Naive thymus-derived CD8-positive, alpha-beta T cell (primary cell): ENCODE measurements at places on chromosomes 2 and 18.

- no peak for DNase-seq
Measured at GRCh38 chr18:42183746-42184145, 228.7 kb downstream of the PIK3C3 start.

DNA sequence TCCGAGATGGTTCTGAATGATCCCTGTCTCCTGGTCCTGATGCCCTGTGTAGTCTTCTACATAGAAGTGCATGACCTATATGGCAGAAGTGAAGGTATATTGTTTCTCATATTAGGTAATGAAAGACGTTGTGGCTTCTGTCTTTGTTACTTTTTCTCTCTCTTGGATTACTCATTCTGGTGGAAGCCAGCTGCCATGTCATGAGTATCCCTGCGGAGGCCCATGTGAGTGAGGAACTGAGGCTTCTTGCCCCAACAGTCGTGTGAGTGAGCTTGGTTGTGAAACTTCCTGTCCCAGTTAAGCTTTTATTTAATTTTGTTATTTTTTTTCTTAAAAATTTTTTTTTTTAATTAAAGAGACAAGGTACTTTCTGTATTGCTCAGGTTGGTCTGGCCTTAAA, 134.7 kb downstream of the UBR3 start:
- no peak for DNase-seq

GRCh38 chr18:74825460-74825859, 227.8 kb downstream of the ZNF407 start:
- DNase-seq: no peak

DNA sequence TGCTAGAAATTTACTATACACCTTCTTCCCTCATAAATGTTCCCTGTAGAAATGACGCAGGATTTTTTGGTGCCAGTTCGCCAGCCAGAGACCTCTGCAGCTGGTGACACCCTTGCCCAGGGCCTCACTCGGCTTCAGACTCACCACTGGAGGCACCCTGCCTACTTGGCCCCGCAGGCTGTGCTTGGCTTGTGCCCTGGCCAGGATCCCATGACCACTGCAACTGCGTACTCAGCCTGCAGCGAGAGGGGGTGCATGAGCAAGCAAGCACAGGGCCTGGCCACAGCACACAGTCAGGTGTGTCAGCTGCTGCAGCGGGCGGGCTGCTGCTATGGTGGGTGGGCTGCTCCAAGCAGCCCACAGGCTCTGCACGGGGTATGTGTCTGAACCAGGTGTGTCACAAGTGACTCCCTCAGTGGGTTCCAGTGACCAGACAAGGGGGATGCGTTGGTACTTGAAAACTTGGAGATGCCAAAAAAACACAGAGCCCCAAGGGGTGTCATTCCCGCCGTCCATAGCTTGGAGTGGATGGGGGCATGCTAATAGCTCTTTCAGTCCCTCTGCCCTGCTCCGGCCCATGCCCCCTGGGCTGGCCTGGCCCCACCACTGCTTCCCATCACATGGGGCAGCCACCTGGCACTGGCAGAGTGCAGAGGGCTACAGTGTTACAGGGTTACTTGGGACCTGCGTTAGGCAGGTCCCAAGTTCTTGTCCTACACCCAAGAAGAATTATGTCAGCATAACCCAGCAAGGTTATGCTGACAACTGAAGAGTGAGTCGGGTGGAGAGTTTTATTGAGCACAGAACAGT, 46.6 kb upstream of the TANC1 start:
- DNase-seq: no peak

DNA sequence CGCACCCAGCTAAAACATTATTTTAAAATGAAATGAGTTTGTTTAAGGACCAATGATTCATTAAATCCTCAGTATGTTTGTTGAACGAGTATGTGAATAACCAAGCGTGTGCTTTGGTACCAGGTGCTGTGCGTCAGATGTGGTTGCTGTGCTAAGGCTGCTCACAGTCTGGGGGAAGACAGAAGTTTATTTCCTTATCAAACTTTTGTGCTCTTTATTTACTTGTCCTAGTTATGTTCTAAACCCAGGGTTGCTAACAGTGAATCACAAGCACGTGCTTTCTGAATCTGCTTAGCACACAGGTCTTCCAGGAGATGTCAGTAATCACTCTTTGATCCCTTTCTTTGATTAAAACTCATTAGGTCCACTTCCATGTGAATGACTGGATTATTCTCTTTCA, 37.0 kb downstream of the RAPGEF4 start:
- no peak for DNase-seq

DNA sequence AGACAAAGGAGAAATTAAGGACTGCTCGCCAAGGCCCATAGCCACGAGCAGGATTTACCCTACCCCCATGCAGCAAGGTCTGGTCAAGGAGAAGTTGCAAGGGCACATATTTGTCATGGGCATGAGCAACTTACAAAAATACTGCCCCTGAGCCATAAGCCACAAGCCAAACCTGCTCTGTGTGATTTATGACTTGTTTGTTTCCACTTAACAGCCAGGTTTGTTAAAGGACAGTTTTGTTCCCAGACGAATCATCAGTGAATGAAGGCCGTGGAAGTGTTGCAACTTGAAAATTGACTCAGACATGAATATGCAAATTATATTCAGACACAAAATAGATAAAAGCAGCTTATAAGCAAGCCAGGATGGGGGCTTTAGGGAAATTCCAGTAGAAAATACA, 31.3 kb upstream of the EVA1A start:
- DNase-seq: no peak

DNA sequence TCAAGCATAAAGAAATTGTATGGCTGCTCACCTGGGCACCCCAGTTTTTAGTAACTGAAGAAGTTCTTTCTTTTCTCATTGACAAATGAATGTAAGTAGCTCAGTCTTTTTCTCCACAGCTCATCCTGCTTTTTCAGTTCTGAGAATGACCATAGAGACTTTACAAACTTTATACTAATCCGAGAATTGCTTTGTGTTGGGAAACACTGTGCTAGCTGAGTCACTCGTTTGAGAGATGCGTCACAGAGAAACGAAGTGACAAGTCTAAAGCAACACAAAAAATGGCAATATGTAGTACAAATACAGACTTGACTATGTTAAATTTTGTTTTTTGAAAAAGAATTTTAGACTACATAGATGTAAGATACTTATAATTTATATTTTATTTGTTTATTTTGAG, 9.0 kb downstream of the LRRTM4 start:
- DNase-seq: no peak

- no peak for DNase-seq
Measured at GRCh38 chr2:118729760-118730159, 117.7 kb downstream of the EN1 start.

GRCh38 chr2:109613081-109613921, 465 bp downstream of the SEPTIN10 start:
- no peak for DNase-seq

DNA sequence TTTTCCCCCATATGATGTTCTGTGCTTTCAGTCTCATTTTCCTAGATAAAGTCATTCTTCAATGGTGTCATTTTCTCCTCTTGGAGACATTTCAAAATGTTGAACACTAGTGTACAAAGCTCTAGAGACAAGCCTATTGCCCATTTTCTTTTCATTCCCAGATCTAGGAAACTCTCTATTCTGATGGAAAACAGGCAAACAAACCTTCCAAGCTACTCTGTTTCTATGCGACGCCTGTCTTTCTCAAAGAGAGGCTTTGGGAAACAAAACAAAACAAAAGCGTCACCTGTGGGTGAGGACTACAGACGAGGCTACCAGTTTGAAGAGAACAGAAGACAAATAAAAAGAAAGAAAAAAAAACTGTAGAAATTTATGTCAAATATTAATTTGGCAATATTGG, 311.0 kb downstream of the CBLN2 start:
- no peak for DNase-seq

- no peak for DNase-seq
Measured at GRCh38 chr18:59909289-59910036, 9.7 kb downstream of the PMAIP1 start.

DNA sequence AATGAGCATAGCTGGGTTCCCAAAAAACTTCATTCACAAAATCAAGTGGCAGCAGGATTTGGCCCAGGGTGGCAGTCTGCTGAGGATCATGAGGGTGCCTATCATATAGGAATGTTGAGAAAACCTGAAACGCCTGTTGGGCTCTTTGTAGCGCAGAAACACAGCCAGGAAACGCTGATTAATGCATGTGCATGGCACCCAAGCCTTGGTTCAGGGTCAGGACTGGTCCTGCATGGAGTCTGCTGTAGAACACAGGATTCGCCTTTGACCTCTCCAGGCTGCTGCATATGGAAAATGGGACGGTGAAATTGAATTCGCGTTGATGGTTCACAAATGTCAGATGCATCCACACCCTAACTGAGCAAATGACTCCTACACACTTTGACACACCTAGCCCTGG, 227.9 kb upstream of the COPS8 start:
- DNase-seq: no peak

DNA sequence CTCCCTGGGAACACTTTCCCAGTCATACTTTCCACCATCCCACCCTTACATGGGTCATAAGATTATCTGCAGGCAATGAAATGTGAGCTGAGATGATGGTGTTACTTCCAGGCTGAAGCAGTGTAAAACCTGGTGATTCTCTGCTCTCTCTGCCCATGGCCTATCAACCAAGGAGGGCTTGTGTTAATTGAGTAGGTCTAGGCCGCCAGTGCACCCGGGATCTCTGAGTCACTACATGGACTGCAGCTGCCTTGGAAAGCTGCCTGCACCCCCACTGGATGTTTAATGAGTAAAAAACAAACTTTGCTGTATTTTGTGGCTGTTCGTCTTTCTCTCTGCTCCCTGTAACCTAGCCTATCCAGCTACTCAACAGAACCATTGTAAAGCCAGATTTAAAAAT, 451.7 kb upstream of the SMIM21 start:
- DNase-seq: no peak

DNA sequence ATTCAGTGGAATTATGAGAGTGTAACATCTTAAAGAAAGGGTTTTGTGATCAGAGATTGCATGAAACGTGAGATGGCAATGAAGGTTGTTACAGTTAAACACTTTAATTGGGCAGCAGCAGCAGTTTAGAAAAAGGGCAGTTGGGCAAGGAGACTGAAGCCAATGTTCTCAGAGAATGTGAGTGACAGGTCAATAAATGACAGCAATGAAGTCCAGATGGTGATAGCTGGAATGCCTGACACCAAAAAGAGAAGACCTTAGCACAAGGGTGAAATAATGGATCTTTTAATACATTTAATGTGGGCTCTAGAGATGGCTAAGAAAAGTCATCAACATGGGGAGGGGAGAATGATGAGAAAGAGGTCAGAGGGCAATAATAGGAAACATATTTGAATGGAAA, 89.4 kb upstream of the CDH7 start:
- DNase-seq: no peak

- no peak for DNase-seq
Measured at GRCh38 chr2:239716536-239717318, 308.4 kb downstream of the NDUFA10 start.

DNA sequence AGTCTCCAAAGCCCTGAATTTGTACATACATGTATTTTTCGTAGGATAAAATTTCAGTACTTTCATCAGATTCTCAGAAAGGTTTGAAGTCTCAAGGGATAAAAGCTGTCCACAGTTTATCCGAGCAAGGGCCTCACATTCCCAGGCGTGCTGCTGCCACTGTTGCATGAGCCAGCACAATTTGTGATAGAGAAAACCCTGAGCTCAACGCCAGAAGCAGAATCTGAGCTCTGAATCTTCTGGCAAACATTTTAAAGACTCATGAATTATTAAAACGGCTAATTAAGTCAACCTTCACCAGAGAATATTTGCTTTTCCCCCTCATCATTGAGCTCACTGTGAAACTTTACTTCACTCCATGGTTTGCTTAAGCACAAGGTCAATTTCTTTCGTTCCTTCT, 38.5 kb upstream of the STPG4 start:
- no peak for DNase-seq

- no peak for DNase-seq
Measured at GRCh38 chr2:206984206-206984605, 44.9 kb downstream of the CPO start.

GRCh38 chr2:40450066-40450795, 1.7 kb downstream of the SLC8A1 start:
- no peak for DNase-seq

DNA sequence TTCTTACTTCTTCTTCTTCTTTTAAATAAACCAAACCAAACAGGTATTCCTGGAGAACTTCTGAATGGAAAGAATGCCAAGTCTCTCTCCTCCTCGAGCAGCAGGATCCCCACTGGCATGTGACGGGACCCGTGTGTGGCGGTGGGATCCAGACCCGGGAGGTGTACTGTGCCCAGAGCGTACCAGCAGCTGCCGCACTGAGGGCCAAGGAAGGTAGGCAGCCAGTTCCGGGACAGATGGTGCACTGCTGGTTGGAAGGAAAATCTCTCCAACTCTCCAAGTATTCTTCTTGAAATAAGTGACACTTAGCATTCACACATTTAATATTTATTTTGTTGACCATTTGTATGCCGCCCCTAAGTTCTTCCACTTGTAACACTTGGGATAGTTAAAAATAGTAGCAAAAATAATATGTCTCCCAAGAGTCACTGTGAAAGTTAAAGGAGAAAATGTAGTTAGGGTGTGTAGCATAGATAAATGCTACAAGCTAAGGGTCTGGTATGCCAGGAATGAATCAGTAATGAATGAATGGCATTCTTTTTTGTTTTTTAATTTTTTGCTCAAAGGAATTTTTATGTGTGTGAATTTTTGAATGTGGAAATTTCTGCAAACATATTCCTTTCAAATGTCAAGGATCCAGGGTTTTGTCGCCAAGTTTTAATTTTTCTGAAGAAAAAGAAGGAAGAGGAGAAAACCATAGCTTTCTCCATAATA, 349.9 kb downstream of the THSD7B start:
- DNase-seq: no peak

DNA sequence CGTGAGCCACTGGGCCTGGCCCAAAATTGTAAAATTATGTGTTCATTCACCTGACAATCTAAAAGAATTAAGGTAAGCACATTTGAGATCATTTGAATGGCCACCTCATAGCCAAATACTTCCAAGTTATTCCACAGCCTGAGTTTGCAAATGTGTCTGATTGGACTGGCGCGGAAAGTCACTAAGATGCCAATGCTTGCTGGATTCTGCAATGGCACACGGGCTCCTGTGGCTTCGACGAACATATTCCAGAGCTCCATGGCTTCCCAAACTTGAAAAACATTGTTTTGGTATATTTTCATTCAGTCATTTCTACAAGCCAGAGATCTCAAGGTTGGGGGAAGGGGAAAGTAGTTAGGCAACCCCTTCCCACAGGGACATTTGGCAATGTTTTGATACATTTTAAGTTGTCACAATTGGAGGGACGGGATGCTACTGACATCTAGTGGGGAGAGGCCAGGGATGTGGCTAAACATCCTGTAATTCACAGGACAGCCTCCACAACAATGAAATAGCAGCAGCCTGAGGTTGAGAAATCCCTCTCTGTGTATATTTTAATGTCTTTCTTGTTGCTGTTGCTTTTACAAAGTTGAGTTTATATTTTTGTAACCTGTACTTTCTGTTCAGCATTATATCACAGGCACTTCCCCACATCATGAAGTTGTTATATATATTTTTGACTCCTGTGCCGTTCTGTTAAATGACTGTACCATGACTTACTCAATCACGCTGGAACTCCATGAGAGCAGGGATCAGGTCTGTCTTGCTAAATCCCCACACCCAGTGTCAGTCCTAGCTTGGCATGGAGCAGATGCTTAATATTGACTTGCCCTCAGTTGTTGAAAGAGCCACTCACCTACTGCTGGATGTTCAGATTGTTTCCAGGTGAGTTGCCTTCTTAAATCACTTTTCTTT, 56.9 kb downstream of the COL4A4 start:
- DNase-seq: no peak

- DNase-seq: no peak
Measured at GRCh38 chr2:124320051-124320688, 295.1 kb downstream of the CNTNAP5 start.
